ENCODE measurements at places on chromosomes 12 and 14.

- DNase-seq: no peak
Observed at GRCh38 chr14:53606203-53606602, 350.4 kb downstream of the BMP4 start.

DNA sequence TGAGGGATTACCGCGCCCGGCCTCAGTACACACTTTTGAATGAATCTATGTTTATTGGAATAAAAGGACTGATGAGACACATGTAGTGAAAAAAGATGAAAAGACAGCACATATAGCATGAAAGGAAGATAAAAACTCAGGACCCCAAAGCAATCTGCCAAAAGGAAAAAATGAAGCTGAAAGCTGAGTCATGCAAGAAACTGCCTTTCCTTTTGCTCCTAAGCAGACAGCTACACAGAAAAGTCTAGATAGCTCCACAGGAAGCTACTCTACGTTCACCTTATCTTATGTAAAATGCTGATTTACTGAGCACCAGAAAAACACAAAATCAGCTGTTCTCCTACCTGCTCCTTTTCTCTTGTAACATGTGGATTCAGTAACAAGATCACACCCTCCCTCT lies 128.4 kb downstream of the NTF3 start:
- DNase-seq: no peak

DNA sequence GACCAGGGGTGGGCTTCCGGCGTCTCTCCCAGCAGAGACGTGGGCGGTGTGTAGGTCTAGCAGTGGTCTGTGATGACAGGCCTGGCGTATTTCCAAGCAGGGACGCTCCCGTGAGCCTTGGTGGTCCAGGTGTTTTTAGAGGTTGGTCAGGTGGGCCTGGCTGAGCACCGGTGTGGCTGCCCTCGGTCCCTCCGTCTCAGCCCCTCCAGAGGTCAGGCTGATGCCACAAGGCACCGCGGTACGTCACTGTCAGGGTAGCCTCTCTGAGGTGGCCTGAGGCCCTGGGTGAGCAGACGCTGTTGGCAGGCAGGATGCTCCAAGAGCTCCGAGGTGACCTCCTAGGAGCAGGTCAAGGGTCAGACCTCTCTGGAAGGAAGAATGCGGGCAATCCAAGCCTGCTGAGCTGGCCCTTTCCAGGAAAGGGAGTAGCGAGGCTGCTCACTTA lies 13.6 kb downstream of the MTA1 start:
- DNase-seq: no peak

- no peak for DNase-seq
Observed at GRCh38 chr12:26435069-26435404, 239.7 kb downstream of the SSPN start.

DNA sequence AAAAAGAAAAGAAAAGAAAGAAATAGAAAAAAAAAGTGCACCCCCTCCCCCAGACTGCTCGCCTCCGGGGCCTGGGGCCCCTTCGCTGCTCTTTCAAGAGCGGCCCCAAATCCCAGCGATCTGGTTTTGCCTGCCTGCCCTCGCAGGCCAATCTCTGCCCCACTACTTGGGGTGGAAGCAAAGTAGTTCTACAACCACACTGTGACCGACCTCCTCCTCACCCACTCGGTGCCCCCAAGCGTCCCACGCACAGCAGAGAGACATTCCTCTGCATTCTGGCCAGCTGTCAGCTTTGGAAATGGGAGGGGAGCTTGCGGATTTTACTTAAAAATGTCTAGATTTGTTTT lies 2.4 kb upstream of the TBX3 start:
- DNase-seq: no peak

GRCh38 chr14:87049950-87050349 lies 943.0 kb downstream of the GALC start:
- DNase-seq: no peak

DNA sequence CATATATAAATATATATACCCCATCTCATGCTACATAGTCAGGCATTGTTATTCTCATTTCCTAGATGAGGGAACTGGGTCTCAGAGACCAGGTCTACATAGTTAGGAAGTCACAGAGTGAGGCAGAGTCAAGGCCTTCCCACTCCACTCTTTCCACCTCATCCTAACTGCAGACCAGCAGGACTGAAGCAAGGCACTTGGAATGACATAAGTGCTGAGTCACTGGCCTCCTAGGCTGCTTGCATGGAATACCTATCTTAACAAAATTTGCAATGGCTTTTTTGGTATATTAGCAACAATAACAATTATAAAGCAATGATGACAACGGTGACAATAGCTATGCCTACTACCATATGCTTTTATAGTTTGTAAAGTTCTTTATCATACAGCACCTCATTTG lies 5.4 kb upstream of the ANO4 start:
- no peak for DNase-seq

- DNase-seq: no peak
Observed at GRCh38 chr12:113201187-113202177, 16.0 kb downstream of the RITA1 start.

GRCh38 chr12:2944401-2945047 lies 14.7 kb upstream of the TEAD4 start:
- DNase-seq: no peak

GRCh38 chr12:15496738-15497137 lies 174.4 kb downstream of the PTPRO start:
- DNase-seq: no peak

DNA sequence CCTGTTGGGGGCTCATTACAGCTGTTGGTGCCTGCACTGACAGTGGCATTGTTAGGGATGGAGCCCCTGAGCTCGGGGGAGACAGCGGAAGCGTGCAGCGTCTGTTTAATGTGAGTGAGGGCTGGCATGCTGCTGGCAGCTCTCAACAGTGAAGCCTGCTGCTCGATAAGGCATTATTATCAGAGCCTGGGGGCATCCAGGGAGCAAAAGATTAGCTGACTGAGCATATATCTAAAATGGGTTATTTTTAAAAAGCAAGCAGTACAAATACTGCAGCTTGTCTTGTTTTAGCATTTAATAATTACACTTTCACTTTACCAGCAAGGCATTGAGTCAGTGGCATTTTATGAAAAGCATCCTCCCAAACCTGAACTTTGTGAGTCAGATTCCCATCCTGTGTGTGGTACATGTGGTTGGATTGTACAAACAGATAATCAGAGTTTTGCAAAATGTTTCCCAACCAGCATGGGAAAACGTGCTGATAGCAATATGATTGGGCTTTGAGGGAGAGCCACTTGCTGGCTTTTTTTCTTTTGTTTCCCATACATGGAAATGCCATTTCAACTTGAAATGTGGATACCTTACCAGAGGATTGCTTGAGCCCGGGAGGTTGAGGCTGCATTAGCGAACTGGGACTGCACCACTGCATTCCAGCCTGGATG lies 150.8 kb downstream of the PRKCH start:
- peak; percentile 25 for DNase-seq

Data from stimulated activated CD8-positive, alpha-beta memory T cell treated with anti-CD3 and anti-CD28 coated beads, Interleukin-15, amount 100 ng/mL, for 4 hours (primary cell).